ENCODE measurements at places on chromosomes 4 and X. TPM values are rescaled to one million over a fixed set of nuclear protein-coding genes. Genes with fewer than 3 reads are reported as not detected.

The PROM1 gene
- 10.1 TPM for total RNA-seq

The TAF7L gene
- not detected for total RNA-seq

The UGT8 gene
- 1.2 TPM for total RNA-seq

The MAGED4B gene
- 6.4 TPM for total RNA-seq

The NUDT10 gene
- not detected for total RNA-seq

The HMGB3 gene
- total RNA-seq, result 16.8 TPM

The TGIF2LX gene
- total RNA-seq, result not detected

The ANTXR2 gene
- total RNA-seq, result 62.8 TPM

The ALAS2 gene
- total RNA-seq, result 0.89 TPM

The TMEM31 gene
- total RNA-seq, result not detected

The SMIM10 gene
- total RNA-seq, result 4.1 TPM

The CNOT6L gene
- 54.1 TPM for total RNA-seq

The EGF gene
- total RNA-seq, result 3.5 TPM

The HERC5 gene
- 27.6 TPM for total RNA-seq

The MAGEB2 gene
- total RNA-seq, result not detected

The CSAG2 gene
- not detected for total RNA-seq

The ERCC6L gene
- 0.24 TPM for total RNA-seq

The PCDH10 gene
- total RNA-seq, result 0.71 TPM

Data from lower lobe of right lung (tissue), 2 donors.